ENCODE measurements at places on chromosomes 3 and 15. TPM values are rescaled to one million over a fixed set of nuclear protein-coding genes. Genes with fewer than 3 reads are reported as not detected.

- DNase-seq, result no peak
Measured at GRCh38 chr3:113258361-113258760, 47.0 kb downstream of the BOC start.

DNA sequence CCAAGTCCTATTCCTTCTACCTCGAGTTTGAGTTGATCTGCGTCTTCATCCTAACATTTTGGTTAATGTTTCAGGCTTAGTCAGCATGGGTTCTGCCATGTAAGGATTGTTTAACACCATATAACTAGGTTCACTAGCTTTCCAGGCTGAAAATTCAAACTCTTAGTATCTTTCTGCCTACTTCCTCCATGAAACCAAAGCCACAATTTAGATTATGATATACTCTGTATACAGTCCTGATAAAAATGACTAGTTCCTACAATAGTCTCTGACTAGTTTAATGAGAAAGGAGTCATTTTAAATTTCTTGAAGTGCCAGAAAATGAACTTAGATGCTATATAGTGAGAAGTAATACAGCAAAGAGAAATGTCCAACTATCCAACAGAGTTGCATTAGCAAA lies 6.6 kb upstream of the BTLA start:
- DNase-seq, result no peak

EFCC1 gene
- total RNA-seq, result 1.2 TPM

PARP15 gene
- total RNA-seq, result 6.8 TPM

DNA sequence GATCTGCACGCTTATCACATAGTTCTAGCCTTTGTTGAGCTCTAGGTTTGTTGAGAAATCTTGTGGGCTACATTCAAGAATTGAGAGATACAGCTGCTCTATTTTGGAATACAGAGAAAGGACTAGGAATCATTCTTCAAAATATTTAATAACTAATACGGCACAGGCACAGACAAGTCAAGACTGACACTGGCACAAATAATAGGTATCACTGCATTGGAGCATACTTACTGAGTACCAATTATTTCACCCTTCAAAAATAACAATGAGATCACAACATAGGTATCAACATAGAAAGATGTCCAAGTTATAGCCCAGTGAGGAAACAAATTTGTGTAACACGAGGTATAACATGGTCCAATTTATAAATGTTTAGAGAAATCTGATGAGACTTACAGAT lies 133.7 kb upstream of the TSC22D2 start:
- DNase-seq, result no peak

CCDC80 gene
- total RNA-seq, result 176 TPM

GRCh38 chr15:61101543-61101942 lies 127.6 kb downstream of the RORA start:
- no peak for DNase-seq

EFHB gene
- 1.6 TPM for total RNA-seq

DNA sequence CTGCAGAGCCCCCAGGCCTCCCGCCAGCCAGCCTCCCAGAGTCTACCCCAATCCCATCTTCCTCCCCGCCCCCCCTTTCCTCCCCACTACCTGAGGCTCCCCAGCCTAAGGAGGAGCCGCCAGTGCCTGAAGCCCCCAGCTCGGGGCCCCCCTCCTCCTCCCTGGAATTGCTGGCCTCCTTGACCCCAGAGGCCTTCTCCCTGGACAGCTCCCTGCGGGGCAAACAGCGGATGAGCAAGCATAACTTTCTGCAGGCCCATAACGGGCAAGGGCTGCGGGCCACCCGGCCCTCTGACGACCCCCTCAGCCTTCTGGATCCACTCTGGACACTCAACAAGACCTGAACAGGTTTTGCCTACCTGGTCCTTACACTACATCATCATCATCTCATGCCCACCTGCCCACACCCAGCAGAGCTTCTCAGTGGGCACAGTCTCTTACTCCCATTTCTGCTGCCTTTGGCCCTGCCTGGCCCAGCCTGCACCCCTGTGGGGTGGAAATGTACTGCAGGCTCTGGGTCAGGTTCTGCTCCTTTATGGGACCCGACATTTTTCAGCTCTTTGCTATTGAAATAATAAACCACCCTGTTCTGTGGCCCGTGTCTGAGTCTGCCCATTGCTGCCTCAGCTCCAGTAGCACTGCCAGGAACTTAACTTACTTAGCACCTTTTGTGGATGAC lies 32.2 kb downstream of the PTPN23 start:
- no peak for DNase-seq

- no peak for DNase-seq
Measured at GRCh38 chr15:60678632-60679031, 199.7 kb upstream of the ICE2 start.

- no peak for DNase-seq
Measured at GRCh38 chr3:45541326-45542321, 52.9 kb upstream of the LIMD1 start.

GRCh38 chr3:23004971-23005370 lies 198.2 kb upstream of the UBE2E2 start:
- no peak for DNase-seq

LRRC31 gene
- not detected for total RNA-seq

FETUB gene
- not detected for total RNA-seq

DNA sequence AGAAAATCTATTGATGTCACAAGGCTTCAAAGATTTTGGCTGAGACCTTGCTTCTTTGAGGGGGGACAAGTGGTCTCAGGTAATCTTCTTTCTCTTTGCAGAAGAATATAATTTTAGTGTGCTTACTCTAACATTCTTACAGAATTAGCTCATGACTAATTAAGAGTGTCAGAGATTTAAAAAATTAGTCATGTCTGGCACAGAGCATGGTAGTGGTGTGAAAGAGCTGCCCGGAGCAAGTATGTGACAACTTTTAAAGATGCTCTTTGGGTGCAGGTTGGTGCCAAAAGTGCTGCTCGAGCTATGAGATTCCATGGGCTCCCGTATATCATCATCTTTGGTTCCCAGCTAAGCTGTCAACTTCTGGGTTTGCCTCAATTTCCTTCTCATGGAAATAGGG lies 31.1 kb downstream of the CYP19A1 start:
- DNase-seq, result no peak

MOBP gene
- not detected for total RNA-seq

- no peak for DNase-seq
Measured at GRCh38 chr15:76787273-76787672, 117.9 kb downstream of the SCAPER start.

- DNase-seq, result no peak
Measured at GRCh38 chr15:98203872-98204660, 243.6 kb downstream of the ARRDC4 start.

LRRIQ4 gene
- total RNA-seq, result 0.25 TPM

- DNase-seq, result no peak
Measured at GRCh38 chr15:59250249-59250648, 43.6 kb downstream of the LDHAL6B start.

- DNase-seq, result no peak
Measured at GRCh38 chr15:61173899-61174689, 55.0 kb downstream of the RORA start.

DNA sequence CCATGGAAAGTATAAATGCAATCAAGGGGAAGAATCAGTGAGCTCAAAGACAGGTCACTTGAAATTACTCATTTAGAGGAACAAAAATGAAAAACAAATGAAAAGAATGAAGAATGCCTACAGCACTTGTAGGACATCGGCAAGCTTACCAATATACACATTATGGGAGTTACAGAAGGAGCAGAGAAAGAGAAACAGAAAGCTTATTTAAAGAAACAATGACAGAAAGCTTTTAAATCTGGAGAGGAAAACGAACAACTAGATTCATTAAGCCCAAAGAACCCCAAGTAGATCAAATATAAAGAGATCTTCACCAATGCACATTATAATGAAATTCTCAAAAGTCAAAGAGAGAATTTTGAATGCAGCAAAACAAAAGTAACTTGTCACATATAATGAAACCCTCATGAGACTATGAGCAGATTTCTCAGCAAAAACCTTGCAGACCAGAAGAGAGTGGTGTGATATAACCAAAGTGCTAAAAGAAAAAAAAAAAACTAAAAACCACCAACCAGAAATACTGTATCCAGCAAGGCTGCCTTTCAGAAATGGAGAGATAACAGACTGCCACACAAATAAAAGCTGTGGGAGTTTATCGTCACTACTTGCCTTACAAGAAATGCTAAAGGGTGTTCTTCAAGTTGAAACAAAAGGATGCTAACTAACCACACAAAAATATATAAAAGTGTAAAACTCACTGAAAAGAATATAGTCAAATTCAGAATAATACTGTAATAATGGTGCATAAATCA lies 63.1 kb downstream of the MYH15 start:
- DNase-seq, result no peak

C3orf80 gene
- total RNA-seq, result 0.24 TPM

Measured in omental fat pad (tissue), 4 donors.